ENCODE measurements at places on chromosomes 13 and 19.

DNA sequence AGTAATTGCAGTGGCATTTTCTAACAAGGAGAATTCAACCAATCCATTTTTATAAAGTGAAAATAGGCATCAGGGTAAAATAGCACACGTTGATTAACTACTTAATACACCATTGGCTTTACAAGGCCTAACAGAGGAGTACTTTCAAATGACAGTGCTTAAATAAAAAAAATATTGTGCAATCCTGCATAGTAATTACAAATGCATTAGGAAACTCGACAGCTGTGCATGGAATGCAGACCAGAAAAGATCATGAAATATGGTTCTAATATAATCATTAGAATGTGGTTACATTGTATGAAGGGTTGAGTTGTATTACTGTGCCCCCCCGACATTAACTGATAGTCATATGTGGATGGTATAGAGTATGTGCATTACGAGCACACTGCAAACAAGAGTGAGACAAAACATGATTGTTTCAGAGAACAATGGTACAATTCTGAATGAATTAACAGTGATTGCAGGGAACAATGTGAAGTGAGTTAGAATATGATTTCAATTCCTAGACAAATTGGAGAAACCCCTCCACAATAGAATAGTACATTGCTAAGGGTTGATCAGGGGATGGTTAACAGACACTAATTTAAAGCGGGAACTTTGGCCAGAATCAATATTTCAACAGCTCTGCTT is 270.6 kb downstream of the GPC5 start:
- DNase-seq = no peak

- no peak for DNase-seq
These were observed 133.5 kb downstream of the DNAJC15 start for GRCh38 chr13:43156916-43157315.

GRCh38 chr13:42173789-42174343 is 98.1 kb upstream of the AKAP11 start:
- no peak for DNase-seq

DNA sequence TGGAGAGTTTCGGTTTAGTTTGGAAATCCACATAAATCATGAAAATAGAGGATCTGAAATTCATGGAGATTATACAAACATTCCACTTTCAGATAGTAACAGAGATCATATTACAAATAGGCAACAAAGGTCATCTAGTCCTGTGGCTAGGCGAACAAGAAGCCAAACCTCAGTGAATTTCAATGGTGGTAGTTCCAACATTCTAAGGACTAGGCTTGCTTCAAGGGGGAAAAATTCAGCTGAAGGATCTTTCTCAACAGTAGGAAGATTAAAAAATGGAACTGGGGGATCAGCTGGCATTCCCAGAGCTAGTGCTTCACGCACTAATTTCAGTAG is 47.0 kb downstream of the FOXO1 start:
- DNase-seq = no peak

DNA sequence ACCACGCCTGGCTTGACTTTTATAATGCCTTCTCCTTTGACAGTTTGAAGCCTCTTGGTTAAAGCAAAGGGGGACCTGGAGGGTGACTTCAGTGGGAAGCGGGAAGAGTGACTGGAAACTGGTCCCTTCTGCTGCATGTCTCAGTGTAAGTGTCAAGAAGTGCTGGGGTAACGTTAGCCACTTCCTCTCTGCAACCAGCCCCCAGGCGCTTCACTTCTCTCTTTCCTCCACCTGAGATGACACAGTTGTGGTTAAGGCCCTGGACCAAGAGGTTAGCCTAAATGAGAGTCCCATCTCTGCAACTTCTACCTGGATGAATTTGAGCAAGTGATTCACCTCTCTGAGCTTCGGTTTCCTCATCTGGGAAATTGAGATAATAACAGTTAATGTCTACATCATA is 16.3 kb downstream of the LEUTX start:
- no peak for DNase-seq

- no peak for DNase-seq
These were observed 5.5 kb upstream of the KCTD4 start for GRCh38 chr13:45206340-45206739.

DNA sequence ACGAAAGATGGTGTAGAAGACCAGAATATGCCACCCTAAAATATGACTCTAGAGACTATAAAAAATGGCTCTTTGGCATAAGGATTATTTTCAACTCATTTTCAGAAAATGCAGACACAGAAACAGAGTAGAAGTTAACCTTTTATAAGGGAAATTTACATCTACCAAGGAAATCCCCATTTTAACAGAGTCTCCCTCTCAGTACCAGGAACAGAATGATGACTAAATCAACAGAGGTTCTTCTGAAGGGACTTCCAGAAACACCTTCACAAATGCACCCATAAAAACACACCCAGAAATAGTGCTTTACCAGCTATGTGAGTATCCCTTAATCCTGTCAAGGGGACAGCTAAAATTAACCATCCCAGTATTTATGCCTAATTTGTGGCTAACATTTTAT is 29.1 kb downstream of the PLPP2 start:
- no peak for DNase-seq

DNA sequence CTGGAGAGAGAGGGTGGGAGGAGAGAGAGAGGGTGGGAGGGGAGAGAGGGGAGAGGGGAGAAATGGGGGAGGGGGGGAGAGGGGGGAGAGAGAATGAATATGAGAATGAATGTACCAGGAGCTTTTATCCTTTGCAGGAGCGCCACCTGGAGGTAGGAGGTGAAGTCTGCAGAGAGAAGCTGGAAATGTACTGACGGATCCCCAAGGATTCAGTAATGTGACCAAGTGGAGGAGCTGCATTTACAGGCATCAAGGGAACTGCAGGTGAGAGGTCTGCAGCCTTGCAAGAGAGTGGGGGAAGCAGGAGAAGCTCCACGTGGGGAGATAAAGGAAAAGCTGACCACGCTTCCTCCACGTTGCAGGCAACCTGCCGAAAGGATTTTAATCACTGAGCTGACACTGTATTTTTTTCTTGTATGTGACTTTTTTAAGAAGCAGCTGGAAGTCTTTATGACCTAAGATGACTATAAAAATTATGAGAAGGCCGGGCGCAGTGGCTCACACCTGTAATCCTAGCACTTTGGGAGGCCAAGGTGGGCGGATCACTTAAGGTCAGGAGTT is 33.7 kb downstream of the VSTM1 start:
- peak; percentile 57 for DNase-seq

DNA sequence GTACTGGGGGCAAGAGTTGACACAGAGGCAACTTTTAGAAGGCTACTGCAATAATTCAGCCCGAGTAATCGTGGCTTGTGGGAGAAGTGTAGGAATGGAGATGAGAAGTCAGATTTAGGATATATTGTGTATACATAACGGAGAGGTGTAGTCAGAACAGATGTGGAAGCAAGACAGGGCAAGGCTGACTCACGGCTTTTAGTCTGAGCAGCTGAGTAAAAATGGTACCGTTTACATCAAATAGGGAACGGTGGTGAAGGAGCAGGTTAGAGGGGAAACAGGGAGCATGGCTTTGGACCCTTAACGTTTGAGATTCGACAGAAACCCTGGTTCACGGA is 796 bp upstream of the LSM14A start:
- DNase-seq = no peak

GRCh38 chr13:50574731-50575130 is 268.8 kb downstream of the DLEU7 start:
- no peak for DNase-seq

DNA sequence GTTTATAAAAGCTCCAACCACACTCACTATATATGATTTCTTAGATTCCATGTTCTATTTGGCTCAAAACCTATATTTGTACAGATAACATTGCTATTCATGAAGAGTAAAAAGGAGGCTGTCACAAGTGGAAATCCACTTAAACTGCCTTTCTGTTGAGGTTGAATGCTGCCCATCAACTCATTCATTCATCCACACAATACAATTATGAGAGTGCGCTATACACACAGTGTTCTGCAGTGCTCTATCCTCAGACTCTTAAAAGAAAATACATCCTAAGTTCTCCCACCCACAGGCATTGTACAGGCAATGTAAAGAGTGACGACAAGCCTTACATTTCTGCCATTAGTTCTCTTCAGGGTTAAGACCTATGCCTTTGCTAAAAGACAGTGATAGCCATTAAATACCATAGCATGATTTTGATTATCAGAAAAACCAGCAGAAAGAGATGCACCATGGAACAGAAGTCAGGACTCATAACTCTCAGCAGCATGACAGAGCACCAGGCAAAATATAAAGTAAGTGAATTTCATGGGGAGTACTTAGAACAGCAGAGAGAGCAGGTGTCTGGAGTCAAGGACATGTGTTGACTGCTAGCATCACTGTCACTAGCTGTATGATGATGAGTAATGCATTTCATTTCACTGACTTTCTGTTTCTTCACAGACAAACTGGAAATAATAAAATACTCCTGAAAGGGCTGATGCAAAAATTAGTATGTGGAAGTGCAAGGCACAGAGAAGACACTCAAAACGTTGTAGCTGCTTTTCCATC is 218.0 kb downstream of the RBM26 start:
- no peak for DNase-seq

GRCh38 chr19:11375143-11375948 is 880 bp downstream of the SWSAP1 start:
- DNase-seq = no peak

DNA sequence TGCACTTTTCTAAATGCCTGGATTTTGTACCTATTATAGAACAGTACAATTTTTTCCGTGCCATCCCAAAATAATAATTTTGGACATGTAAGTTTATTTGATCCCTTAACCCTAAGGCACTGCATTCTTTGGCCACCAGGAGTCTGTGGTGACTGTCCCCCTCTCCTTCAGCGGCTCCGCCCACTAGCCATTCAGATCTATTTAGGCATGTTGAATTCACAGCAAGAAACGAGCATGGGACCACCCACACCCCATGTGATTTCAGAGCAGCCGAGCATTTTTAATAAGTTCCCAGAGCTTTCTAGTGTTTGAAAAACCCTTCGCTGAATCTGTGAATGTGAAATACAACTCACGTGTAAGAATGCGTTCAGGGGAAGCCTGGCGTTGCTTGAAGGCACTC is 567.5 kb downstream of the MYO16 start:
- DNase-seq = no peak

- DNase-seq = no peak
These were observed 2.8 kb downstream of the ZFP36 start for GRCh38 chr19:39409208-39410016.

DNA sequence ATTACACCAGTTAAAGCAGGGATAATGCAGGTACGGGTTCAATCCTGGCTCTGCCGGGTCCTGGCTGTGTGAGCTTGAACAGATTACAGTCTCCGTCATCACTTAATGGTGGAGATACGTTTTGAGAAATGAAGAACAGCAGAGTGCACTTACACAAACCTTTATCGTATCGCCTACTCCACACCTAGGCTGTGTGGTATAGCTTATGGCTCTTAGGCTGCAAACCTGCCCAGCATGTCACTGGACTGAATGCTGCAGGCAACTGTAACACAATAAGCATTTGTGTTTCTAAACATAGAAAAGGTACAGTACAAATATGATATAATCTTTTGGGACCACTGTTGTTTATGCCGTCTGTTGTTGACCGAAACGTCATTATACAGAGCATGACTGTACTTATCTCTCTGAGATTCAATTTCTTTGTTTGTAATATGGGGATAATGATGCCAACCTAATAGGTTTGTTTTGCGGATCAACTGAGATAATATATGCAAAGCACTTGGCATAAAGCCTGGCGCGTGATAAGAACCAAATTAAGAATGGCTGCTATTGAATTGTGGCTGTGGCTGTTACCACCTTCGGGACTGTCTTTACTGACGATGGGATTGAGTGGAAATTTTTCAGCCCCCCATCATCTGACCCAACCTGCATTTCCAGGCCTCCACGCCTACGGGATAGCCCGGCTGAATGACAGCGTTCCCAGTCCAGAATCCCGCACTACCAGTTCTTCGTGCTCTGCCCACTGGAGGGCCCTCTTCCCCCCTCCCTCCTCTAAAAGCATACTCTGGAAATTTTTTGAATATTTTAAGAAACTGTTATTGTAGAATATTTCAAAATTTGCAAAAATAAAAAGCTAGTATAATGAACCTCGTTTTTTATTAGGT is 11.2 kb downstream of the KRTDAP start:
- no peak for DNase-seq

GRCh38 chr13:78198821-78199220 is 280.2 kb upstream of the EDNRB start:
- no peak for DNase-seq

DNA sequence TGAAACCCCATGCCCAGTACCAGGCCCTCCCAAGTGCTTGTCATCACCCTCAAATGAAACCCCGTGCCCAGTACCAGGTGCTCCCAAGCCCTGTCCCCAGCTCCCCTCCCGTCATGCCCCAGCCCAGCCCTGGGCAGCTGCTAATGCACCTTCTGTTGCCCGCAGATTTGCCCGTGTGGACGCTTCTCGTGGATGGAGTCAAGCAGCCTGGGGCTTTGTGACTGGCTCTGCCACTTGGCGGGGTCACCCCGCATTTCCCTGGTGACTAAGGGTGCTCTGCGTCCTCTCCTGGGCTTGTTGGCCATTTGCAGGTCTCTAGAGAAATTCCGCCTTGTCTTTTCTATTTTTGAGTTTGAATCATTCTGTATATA is 82.7 kb downstream of the ATP11A start:
- no peak for DNase-seq

DNA sequence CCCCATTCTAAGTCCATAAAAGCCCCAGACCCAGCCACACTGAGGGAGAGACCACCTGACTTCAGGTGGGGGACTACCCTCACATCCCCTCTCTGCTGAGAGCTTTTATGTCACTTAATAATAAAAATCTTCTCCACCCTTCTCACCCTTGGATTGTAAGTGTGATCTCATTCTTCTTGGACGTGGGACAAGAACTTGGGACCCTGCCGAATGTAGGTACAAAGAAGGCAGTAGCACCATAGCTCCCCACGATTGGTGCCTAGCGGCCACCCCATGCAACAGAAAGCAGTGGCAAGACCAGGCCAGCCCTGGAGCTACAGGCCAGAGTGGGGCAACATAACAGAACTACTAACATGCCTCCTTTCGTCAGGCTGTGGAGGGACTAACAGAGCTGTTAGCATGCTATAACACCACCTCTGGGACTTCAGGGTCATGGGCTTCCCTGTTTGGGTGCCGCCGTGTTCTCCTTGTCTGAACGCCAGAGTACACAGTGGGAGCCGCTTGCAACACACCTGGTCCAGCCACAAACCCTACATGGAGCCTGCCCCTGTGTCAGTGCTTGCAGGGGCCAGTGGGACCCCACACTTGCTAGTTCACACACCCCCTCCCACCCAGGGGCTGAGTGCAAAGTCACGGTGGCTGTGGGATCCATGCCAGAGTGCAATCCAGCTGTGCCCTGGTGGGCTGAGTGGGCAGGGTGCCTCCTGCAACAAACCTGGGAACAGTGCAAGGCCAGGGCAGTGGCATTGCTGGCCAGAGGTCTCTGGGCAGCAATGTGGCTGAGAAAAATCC is 5.2 kb upstream of the FBXO17 start:
- no peak for DNase-seq

- no peak for DNase-seq
These were observed 99.6 kb downstream of the SUCLA2 start for GRCh38 chr13:47901441-47901840.

GRCh38 chr19:18865106-18865972 is 30.6 kb downstream of the CERS1 start:
- no peak for DNase-seq

- no peak for DNase-seq
These were observed 306.2 kb downstream of the ATP8A2 start for GRCh38 chr13:25677956-25678355.

All from dorsolateral prefrontal cortex (tissue), 122 donors.